Activated naive CD4-positive, alpha-beta T cell (primary cell): ENCODE measurements at places on chromosomes 5 and 9.

- DNase-seq: no peak
Measured at GRCh38 chr5:173420108-173420507, 91.9 kb upstream of the STC2 start.

DNA sequence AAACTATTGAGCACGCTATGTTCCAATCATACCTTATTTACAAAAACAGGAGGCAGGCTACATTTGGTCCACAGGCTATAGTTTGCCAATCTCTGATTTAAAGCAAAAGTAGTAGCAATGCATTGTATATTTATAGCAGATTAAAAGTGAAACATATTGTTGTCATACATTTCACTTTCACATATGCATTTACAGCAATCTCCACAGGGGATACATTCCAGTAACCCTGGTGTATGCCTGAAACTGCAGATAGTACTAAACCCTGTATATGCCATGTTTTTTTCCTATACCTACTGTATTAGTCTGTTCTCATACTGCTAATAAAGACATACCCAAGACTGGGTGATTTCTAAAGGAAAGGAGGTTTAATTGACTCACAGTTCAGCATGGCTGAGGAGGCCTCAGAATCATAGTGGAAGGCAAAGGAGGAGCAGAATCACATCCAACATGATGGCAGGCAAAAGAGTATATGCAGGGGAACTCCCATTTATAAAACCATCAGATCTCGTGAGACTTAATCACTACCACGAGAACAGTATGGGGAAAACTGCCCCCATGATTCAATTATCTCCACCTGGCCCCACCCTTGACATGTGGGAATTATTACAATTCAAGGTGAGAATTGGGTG is 5.9 kb upstream of the CSF1R start:
- DNase-seq: no peak

- no peak for DNase-seq
Measured at GRCh38 chr5:134604908-134605307, 27.7 kb downstream of the SAR1B start.

DNA sequence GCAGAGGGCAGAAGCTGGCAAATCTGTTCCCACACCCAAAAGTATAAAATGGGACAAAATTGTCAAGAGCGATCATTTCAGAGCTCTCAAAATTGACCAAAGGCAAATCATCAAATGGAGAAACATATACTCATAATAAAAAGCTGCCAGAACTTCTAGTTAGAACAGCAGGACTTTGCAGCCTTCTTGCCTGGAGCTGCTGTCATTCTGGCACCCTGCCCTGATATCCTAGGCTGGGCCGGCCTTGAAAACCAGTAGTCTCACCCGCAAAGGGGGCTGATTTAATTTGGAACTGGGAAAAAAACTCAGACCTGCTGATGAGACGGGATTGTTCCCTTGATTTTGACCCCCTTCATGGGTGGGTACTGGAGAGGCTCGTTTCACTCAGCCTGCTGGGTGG is 18.5 kb downstream of the OR2V1 start:
- DNase-seq: no peak

GRCh38 chr9:122347348-122348287 is 23.2 kb upstream of the PTGS1 start:
- DNase-seq: no peak

- no peak for DNase-seq
Measured at GRCh38 chr5:107389130-107389774, 281.5 kb downstream of the EFNA5 start.

DNA sequence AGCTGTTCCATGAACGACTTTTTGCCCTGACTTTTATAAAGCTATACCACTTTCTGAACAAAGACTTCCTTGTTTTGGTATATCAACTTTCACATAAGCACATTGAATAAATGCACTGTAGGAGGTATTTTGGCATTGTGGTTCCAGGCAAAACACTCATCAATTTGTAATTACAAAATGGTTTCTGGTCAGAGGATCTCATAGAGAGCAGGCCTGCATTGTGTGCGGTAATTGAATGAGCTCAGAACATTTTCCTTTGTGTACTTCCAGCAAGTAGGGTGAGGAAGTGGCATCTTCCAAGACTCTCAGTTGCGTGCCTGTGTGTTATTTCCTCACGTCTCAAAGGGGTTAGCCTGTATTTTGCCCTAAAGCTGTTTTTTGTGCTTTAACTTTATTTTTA is 89.2 kb downstream of the PDE6A start:
- no peak for DNase-seq
